ENCODE measurements at places on chromosomes 7 and 10.

DNA sequence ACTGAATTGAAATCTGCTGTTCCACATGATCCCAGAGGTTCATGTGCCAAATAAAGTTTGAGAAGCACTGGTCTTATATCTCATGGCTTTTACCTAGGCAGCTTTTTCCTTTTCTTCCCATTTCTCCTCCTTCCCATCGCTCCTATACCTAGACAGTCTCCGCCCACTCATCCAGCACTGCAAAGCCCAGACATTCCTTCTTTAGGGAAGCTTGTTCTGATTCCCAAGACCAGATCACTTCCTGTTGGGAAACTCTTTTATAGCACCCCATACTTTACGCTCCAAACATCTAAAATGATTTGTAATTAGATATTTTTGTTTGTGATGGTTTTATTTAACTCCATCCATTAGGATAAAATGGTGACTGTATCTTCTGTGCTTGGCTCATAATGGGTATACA is 75.9 kb downstream of the BMPER start:
- no peak for DNase-seq

DNA sequence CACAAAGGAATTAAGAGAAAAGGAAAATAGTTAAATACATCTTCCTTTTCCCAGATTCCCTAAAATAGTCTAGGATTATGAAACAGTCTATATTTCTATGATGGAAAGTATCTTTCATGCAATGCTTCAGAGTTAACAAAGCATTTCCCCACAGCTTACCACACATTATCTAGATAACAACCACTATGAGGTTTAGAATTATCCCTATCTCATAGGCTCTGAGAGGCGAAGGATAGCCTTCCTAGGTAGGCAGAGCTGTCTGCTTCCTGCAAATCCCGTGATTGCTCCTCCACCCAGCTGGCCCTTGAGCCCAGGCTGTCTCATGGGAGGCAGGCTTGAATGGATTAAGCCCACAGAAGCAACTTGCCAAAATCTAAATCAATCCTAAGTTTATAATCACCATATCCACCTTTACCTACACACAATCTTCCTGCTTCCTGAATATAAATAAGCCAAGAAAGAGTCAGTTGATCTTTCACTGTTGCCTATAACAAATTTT is 321.4 kb upstream of the AOAH start:
- no peak for DNase-seq

GRCh38 chr10:119029613-119030420 is at the start of gene NANOS1:
Gene NANOS1 (plus strand): TSS chr10:119029714. CDS start chr10:119029802, 88 bp downstream.
- DNase-seq = no peak

DNA sequence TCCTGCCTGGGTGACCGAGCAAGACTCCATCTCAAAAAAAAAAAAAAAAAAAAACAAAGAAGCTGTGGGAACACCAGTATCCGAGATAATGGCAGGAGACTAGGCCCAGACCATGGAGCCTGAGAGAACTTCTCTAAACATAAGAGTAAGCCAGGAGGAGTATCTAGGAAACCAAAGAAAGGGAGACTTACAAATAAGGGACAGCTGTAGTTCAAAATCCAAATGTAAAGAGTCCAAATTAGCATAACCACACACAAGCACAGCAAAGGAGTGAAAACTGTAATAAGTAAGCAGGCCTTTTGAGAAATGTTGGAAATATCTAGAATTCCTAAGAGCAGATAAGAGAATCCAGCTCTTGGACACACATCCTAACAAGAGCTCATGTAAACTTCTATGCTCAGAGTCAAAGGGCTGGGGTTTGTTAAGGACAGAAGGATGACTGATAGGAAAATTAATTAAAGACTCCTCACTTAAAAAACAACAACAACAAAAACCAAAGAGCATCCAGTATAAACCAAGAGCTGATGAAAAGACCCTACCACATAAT is 15.8 kb downstream of the ZNF25 start:
- no peak for DNase-seq

DNA sequence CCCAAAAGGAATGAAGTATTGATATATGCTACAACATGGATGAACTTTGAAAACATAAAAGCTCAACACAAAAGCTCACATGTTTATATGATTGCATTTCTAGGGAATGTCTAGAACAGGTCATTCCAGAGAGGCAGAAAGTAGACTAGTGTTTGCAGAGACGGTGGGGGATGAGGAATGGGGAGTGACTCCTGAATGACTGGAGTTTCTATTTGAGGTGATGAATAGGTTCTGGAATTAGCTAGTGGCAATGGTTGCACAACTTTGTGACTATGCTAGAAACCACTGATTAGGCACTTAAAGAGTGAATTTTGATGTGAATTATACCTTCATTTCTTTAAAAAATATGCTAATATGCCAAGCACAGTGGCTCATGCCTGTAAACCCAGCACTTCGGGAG is 6.9 kb downstream of the KPNA7 start:
- no peak for DNase-seq

- no peak for DNase-seq
Observed at GRCh38 chr10:74681917-74682627, 144.3 kb upstream of the KAT6B start.

DNA sequence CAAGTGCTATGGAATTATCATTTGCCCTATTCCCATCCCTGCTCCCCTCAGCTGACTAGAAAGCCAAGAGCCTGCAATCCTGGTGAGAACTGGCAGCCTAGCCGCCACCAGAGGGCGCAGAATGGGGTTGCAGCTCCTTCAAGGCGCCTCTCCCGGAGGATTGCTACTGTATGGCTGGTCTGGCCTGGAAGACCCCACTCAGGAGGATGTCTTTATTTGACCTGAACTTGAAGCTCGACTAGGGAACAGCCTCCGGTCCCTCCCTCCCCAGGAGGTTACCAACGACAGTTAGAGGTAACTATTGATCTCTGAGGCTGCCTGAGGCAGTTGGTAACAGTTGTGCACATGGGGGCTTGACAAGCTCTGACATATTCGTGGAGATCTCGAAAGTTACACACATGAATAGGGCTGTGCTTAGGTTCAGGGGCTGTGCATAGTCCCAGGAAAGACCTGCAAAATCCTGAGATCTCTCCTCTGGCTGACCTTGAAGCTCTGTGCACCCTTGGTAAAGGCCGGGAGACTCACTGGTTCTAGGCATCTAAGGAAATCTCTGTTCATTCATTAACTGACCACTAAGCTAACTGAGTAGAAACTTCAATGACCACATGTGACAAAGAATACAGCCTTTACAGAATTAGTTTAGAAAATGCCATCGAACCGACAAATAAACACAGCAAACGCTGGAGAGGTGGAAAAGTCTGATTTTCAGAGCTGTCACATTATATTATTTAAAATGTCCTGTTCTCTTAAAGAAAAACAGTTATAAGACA is 65.7 kb downstream of the TSPAN12 start:
- peak; percentile 9 for DNase-seq

DNA sequence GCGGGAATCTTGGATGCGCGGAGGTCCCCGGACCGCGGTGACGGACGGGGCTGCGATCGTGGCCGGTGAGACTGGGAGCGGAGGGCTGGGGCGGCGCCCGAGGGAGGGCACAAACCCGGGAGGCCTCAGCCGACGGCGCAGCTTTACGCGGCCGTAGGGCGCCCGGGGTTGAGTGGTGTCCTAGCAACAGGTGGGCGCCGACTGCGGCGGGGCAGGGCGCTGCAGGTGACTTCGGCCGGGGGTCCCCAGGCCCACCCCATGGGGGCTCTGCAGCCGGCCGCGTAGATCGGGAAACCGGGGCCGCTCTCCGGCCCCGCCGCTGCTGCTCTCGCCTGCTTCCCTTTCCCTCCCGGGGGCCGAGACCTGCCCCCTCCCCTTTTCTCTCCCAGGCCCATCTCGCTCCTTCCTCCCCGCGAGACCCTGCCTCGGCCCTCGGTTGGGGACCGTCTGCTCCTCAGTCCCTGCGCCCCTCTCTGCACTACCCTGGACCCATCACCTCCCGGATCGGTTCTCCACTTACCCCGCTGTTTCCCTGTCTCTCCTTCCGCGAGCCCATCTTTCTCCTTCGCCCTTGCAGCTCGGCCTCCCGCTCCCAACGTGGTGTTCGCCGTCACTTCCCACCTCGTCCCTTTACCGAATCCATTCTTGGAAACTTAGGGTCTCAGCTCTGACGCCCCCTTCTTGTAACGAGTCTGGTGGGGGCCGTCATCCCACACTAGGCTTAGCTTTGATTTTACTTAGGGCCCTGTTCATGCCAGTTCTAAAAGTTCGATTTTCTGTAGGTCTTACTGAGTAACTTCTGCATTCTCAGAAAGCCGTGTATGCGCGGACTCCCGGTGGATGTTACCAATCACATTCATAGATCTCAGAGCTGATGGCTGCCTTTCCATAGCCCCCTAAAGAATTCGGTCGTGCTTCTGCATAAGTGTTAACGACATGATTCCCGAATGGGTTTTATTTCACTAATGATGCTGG is 18.5 kb upstream of the ACBD5 start:
- DNase-seq = no peak

- DNase-seq = no peak
Observed at GRCh38 chr10:111151595-111152307, 74.9 kb downstream of the ADRA2A start.

DNA sequence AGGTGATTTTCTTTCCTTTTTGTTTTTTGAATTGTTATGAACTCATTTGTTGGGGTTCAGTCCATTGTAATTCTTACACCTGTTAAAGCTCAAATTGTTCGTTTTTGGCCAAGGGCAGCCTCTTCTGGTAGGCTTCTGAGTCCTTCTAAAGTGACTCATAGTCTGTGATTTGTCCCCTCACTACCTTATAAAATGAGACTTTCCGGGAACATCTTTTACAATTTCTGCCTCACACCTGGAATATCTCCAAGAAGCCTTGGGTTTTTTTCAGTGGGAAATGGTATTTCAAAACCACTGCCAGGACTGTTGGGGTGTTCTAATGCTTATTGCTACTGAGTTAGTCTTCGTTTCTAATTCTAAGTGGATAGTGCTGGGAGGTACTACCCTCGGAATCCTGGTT is 56.7 kb downstream of the BMPR1A start:
- no peak for DNase-seq

DNA sequence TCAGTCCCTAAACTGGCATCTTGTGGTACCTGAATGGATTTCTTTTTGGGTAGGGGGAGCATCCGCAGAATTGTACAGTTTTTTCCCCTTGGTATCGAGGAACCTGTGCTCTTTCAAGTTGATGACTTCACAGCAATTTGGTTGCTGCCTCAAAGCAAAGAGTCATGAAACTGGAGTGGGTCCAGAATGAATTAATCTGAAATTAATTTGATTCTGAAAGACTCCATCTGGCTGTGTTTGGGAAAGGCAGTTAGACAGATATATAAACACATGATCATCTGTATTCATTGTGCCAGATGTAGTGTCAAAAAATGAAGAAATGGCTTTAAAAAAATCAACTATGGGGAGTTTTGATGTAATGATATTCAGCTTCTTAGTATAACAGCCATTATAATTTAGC is 136.1 kb downstream of the CELF2 start:
- DNase-seq = no peak

DNA sequence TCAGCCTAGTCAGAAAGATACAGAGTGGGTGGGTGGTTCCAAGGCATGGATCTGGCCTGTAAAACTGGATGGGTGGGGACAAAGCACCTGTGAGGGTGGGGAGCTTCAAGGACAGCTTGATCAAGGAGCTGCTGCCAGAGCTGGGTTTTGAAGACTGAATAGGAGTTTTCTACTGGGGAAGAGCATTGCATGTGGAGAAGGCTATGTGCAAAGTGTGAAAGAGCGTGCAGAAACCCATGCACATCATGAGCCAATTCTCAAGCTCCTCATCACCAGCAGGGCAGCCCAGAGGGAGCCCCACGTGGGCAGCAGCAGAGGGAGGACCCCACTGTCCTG is 58.6 kb downstream of the PDGFA start:
- DNase-seq = no peak

DNA sequence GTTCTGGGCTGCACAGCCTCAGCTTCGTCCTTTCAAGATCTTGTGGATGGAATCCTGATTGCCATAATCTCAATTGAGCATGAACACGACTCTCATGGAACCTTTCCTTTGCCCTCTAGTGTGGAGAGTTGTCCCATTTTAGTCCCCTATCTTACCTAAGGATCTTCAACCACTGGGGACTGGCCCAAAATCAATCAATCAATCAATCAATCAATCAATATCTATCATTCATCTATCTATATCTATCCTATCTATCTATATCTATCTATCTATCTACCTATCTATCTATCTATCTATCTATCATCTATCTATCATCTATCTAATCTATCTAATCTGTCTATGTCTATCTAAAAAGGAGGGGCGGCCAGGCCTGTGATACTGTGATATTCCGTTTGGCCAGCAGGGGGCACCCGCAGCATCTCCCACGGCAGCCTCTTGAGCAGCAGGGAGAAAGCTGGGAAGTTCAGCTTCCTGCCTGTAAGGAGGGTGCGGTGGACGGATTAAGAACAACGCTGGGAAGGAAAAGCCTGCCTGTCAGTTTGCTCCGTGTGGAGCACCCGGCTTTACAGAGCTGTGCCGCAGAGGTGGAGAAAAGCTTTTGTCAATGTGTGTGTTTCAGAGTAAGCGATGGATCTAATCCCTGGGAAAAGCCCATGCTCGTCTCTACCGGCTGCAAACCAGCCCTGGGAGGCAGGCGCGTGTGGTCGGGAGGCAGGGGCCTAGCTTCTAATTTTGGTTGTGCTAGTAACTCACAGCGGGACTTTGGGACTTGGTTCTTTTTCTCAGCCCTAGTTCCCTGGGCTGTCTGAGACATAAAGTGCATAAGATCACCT is 124.9 kb downstream of the SH2D4B start:
- peak; percentile 40 for DNase-seq

GRCh38 chr7:29921404-29922010 is 68.1 kb downstream of the SCRN1 start:
- DNase-seq = peak; percentile 9

- no peak for DNase-seq
Observed at GRCh38 chr7:91694351-91694841, 186.1 kb downstream of the MTERF1 start.

GRCh38 chr10:132667342-132668047 is 118.5 kb downstream of the NKX6-2 start:
- DNase-seq = no peak

DNA sequence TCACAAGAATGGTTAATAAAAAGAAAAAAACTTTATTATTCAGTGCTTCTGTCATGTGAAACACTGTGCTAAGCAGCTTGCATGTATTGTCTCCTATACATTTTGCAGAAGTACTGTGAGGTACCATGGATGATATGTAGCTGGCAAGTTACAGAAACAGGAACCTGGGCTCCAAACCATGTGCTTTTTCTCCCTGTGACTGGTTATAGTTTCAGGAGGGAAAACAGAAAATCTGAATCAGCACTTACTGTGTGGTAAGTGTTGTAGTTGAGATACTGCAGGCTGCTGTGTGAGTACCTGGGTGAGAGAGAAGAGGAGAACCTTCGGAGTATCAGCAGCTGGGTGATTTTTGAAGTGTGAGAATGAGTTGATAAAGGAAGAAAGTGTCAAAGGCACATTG is 285.0 kb downstream of the SUGCT start:
- DNase-seq = no peak

DNA sequence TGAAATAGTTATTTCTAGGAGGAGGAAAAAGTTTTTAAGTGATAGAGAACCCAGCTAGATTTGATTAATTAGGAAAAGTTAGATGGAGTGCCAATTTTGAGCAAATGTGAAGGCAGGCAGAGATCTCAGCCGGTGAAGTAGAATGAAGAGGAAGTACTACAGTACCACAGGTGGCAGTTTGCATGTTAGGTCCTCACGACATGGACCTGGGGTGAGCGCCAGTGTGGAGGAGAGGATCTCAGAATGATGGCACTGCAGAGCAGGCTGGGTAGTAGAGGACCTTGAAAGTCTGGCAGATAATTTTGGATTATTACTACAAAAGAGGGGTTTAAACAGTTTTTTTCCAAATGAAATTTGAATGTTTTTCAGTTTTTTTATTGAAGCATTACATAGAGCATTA is 81.1 kb downstream of the GNAI1 start:
- DNase-seq = no peak

GRCh38 chr10:49398986-49399385 is 3.1 kb upstream of the DRGX start:
- no peak for DNase-seq
